C1 segment of cervical spinal cord (tissue), 14 donors: ENCODE measurements at places on chromosomes 1 and 21.
A peak's percentile ranks its signal among the peaks of the same experiment; 100 is the strongest.

DNA sequence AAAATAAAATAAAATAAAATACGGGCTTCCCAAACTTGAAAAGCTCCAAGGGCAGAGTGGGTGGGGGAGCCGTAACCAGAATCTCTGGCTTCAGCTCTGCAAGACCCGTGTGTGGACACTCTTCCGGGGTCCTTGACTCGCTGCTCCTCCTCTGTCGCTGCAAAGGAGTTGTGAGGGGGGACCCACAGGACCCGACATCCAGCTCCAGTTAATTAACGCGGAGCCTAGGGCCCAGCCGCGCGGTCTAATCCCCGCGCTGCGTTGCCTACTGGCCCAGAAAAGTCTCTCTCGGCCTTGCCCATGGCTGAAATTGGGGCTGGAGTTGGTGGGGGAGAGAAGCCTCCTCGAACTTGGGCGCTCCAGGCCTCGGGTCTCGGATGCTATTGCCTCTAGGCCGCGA, 1.8 kb downstream of the LMX1A start:
- no peak for DNase-seq

DNA sequence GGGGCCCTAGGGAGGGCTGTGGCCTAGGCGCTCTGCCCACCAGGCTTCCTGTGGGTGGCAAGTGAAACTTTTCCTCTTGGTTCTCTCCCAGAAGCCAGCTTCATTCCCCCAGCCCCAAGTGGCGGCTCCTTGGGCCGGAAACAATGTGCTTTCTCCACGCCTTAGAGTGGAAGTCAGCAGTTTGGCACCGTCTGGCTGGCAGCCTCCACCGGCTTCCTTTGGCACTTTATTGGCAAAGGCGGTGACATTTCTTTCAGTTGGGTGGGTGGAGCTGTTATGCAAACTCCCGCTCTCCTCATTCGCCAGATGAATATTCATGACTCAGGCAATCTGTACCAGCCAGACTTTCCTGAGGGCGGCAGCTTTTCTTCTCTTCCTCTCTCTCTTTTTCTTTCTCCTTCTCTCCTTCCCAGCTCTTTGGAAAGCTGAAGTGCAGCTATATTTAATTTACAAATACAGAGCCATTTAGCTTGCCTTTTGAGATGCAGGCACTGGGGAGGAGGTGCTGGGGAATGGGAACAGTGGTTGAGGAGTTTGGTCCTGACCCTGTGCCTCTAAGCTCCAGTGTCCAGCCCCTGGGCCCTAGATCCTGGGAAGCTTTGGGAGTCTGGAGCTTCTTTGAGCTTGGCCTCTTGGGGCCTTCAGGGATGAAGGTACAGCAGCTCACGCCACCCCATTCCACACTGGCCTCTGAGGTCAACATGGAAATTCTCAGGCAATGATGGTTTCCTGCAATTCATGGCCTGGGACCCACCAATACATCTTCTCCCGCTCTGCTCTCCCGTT, 67.8 kb upstream of the POU3F1 start:
- DNase-seq = peak; percentile 2

- DNase-seq = no peak
These were observed 161.9 kb downstream of the MAGI3 start for GRCh38 chr1:113552244-113552643.

GRCh38 chr1:87208080-87208479, 120.6 kb upstream of the LMO4 start:
- DNase-seq = no peak

DNA sequence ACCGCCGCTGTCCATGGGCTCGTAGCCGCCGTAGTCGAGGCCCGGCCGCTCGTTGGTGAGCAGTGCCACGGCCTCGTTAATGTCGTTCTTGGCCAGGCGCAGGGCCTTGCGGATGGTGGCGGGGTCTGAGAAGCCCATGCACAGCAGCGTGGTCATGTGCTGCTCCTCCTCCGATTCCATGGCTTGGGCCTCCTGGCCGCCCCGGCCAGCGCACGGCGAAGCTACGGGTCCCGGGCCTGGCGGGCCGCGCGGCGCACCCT, 300 bp downstream of the USP24 start:
- peak; percentile 82 for DNase-seq

- DNase-seq = no peak
These were observed 13.2 kb upstream of the ZP4 start for GRCh38 chr1:237903961-237904360.

GRCh38 chr21:37101384-37101783, 28.3 kb downstream of the TTC3 start:
- no peak for DNase-seq

GRCh38 chr1:239722035-239722434, 335.7 kb downstream of the CHRM3 start:
- DNase-seq = no peak

DNA sequence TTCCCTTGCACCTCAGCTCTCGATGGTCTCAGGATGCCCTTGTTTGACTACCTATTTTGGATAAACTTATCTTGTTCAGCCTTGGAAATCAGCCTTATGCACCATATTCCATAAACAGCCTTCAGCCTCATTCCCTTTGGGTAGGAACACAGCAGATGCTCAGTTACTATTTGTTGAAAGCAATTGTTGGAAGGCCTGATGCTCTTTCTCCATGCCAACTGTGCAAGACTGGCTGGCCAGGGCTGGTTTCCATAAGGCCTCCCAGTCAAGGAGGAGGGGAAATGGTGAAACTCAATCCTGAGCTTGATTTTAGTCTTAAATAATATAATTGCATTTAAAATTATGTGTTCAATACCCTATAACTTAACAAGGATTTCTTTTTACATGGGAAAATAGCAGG, 121.1 kb upstream of the DEPDC1 start:
- DNase-seq = no peak

GRCh38 chr1:35555601-35556477, 1.4 kb downstream of the KIAA0319L start:
- no peak for DNase-seq

DNA sequence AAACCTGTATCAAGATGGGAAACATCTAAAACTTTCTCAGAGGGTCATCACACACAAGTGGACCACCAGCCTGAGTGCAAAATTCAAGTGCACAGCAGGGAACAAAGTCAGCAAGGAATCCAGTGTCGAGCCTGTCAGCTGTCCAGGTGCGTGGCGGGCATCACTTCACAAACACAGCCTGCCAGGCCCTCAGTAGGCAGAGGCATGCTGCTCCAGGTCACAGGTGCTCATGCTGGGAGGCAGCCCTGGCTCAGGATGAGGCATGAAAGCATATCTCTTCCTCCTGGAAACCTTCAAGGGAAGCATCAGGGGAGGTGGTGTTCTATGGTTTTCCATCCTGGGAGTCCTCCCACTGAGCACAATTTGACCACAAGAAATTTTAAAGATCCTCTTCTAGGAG, 6.3 kb downstream of the CD2 start:
- no peak for DNase-seq

GRCh38 chr1:218336328-218336727, 8.8 kb upstream of the TGFB2 start:
- no peak for DNase-seq

GRCh38 chr1:18998016-18998724, 41.7 kb upstream of the IFFO2 start:
- DNase-seq = no peak

- DNase-seq = no peak
These were observed 84.9 kb downstream of the C4BPA start for GRCh38 chr1:207188901-207189300.

GRCh38 chr21:32322676-32323075, 24.0 kb downstream of the MRAP start:
- DNase-seq = no peak

DNA sequence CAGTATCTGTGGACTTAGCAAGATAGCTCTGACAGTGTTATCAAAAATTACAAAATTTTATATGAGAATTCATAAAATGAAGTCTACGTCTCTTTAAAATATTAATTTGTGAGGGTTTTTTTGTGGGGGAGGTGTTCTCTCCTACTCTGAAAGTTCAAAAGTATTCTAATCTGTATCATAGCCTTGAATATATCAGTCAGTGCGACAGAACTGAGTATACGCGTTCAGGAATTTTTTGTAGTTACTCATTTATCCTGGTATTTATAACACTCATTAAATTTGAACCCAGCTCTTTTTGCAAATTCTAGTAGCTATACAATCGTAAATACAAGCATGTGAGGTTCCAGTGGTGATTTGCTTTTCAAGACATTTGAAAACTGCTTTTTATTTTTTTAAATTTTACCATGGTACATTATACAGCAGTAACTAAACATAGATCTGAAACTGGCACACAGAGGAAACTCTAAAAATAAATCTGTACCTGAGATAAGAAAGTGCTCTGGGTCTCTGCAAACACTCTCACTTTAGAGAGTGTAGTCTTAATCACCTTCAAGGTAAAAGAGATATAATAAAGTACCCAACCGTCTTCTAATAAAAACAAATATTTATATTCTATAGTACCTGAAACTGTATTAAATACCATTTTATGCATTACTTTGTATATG, 178.4 kb upstream of the ADAMTS5 start:
- DNase-seq = no peak

DNA sequence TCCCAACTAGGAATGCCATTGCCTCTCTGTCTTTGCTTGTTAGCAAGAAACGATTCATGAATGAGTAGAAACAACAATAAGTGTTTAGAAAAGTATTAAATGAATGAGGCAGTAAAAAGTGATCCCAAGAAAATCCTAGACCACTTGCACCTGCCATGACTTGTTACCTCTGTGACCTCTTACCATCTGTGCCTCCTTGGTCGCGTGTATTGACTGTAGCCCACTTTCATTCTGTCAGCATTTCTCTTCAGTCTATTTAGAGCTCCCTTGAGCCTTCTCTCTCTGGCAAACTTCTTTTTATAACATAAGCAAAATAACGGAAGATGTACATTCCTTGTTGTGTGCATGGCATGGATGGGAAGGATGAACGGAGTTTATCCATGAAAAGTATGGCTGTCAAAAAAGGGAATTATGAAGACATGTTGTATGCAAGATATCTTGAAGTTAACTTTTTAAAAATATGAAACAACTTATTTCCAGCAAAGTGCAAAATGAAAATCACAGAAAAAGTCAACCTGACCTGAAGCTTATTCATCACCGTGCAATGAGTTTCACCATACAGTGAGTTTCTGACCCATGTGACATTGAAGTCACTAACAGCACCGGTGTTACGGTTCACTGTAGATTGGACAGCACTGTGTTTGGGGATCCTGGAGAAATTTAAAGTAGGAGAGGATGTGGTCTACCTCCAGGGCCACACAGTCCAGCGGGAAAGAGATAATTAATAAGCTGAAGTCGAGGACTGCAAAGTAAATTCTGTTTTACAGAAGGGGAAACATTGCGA, 47.7 kb downstream of the KCNK1 start:
- DNase-seq = no peak

GRCh38 chr1:233113009-233113879, 162.8 kb downstream of the NTPCR start:
- peak; percentile 46 for DNase-seq

DNA sequence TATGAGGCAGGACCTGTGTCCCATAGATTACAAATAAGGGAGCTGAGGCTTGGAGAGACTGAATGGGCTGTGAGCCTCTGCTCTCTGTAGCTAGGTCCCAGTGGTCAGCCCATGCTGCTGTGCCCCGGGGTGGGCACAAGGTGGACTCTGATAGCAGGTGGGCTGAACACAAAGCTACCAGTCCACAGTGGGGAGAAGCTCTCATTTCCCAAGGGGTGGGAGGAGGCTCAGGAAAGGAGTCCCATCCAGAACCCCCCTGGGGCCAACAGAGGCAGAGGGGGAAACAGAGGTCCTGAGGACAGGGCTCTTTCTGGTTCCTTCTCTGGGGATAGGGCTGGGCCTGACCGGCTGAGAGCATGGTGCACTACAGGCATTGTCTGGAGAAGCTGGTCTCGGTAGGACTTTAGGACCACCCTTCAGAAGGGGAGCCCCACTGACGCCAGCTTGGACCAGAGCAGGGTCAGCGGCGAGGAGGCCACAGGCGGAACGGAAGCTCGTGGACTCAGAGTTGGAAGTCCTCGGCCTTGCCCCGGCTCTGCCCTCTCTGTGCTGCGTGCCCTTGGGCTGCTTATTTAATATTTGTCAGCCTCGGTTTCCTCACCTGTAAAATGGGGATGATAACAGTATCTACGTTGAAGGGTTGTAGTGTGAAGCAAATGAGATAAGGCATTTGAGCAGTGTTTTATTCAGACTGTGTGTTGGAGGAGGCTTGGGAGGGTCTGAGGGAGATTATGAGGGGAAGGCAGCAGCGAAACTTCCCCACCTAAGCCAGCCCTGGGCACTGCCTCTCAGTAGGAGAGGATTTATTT, 26.6 kb downstream of the SDE2 start:
- DNase-seq = no peak

GRCh38 chr1:8302081-8302956, 15.6 kb upstream of the SLC45A1 start:
- peak; percentile 21 for DNase-seq

DNA sequence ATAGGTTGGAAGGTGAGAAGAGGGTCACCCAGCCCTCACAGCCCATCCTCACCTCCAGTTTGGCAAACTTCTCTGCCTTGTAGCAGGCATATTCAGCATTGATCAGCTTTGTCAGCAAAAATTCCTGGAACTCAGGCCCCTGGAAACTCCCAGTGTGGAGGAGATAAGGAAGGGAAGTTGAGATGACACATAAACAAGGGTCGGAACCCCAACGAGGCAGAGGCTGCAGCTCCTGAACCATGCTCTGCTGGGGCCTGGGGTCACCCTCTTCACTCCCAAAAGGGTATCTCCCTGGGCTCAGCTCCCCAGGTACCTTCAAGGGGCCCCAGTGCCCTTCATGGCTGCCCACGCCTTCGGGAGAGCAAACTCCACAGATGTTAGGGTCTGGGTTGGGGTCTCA, 60.4 kb downstream of the RAP1GAP start:
- no peak for DNase-seq

- DNase-seq = no peak
These were observed 11.9 kb upstream of the GPX7 start for GRCh38 chr1:52590266-52590665.

- no peak for DNase-seq
These were observed 1.6 kb downstream of the ADGRL4 start for GRCh38 chr1:79004916-79005315.

- DNase-seq = no peak
These were observed 133.0 kb upstream of the SPAG17 start for GRCh38 chr1:118317842-118318614.

- no peak for DNase-seq
These were observed 132.5 kb upstream of the ZNF648 start for GRCh38 chr1:182193908-182194550.

- no peak for DNase-seq
These were observed 1.1 kb downstream of the SPOCD1 start for GRCh38 chr1:31814631-31815306.

DNA sequence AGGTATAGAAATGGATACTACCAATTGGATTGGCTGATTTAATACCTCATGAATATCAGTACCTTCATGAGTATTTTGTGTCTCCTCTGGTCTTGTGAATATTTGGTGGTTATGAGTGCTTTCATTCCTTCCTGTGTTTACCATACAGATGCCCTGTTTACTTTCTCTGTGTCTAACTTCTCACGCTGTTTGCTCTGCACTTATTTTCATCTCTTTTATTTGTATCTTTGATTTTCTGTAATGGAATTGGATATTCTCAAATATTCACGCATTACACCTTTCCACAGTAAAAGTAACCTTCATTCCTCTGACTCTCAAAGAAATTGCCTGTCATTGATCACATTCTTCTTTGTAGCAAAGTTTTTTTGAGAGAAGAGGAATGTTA, 16.8 kb downstream of the CNST start:
- no peak for DNase-seq
